RWPE2 (cell line): ENCODE measurements at places on chromosomes 3 and 15.

GRCh38 chr3:146019508-146019907 lies 141.5 kb downstream of the PLOD2 start:
- DNase-seq, result no peak

DNA sequence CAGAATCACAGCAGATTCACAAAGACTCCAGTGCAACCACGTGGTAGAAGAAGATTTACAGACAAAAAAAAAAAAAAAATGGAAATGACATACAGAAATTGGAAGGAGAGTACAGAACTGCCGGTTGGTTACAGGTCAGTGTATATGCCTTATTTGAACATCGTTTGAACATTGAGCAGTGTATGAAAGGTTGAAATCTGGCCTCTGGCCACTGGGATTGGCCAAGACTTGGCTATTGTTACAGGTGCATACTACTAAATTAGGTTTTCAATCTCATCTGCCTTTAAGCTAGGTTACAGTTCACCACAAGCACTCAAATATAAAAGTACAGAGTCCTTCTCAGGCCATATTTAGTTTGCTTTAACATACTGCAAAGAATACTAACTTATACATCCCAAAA lies 59.8 kb downstream of the THBS1 start:
- DNase-seq, result no peak

GRCh38 chr3:122754929-122755328 lies 38.7 kb downstream of the HSPBAP1 start:
- DNase-seq, result no peak

- no peak for DNase-seq
These were observed 157.9 kb upstream of the TSPAN3 start for GRCh38 chr15:77228828-77229227.

- no peak for DNase-seq
These were observed 1.7 kb downstream of the B3GNT5 start for GRCh38 chr3:183254487-183255347.

GRCh38 chr3:177351757-177352158 lies 154.5 kb upstream of the TBL1XR1 start:
- DNase-seq, result no peak
